ENCODE measurements at places on chromosomes 5 and 9.

GRCh38 chr5:171363846-171364245 is 23.8 kb upstream of the NPM1 start:
- DNase-seq = no peak

DNA sequence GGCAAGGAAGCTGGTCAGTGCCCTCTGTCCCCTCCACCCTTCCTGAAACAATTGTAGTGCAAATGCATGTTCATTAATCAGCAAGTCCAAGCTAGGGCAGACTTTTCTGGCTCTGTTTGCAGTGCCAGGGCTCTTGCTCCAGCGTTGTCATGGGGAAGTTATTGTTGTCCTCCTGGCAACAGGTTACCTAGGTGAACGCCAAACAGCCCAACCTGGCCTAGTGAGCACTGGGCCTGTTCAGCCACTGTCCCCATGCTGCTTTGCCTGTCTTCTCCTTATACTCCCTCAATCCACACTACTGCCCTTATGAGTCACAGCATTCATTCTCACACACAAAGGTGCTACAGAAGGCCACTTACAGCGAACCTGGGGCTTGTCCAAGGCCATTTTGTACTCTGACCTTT is 34.5 kb upstream of the GLIS3 start:
- no peak for DNase-seq

- no peak for DNase-seq
Measured at GRCh38 chr5:140243706-140244250, 59.1 kb downstream of the PFDN1 start.

DNA sequence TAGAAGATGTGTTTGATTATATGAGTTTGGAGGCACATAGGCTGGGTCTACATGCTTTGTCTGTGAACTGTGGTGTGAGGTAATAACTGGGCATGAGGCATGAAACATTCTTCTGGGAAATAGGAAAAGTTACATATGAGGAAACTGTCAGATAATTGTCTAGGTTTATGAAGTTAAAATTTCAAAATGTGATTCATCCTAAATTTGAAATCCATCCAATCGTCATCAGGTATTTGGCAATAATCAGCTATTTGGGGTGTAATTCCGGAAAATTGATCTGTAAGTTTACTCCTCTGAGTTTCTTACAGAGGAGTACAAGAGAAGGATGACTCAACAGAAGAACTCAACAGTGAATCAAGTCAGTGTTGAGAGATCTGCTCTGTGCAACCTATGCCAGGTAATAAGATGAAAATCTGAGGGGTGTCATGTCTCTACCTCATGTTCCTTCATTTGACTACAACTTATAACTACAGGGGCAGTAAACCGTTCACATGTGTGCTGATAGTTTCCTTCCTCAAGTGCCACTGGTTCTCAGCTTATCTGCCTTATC is 1171.6 kb upstream of the CDH18 start:
- no peak for DNase-seq

DNA sequence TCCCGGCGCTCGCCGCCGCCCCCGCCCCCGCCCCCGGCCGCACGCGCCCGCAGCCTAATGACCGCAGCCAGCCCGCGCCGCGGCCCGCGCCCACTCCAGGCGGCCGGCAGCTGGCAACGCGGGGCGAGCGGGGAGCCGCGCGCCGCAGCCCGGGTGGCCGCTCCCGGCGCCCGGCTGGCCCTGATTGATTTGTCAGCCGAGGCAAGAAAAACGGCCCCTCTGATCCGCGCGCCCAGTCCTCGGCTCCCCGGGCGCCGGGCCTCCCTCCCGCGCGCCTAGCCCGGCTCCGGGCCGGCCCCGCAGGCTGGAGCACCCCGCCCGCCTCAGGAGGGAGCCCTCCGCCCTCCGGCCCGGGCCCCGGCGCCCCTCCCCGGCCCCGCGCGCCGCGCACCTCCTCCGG is 11.9 kb upstream of the LHX2 start:
- DNase-seq = no peak

DNA sequence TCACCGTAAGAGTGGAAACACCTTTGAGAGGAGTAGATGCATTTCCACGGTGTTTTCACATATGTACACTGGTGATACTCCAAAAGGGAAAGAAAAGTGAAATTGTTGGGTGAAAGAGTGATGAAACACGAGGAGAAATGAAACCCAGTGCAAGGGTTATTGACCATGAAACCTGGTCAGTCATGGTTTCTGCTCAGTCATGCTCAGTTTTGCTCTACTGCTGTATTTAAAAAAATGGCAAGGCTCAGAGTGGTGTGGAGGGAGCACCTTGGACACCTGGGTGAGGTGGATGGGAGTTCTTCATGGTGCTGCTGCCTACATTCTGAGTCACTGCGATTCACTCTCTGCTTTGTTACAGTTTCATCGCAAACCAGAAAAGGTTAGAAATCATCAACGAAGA is 32.3 kb downstream of the NTRK2 start:
- DNase-seq = no peak

GRCh38 chr9:11269036-11269435 is 656.2 kb upstream of the PTPRD start:
- DNase-seq = no peak

GRCh38 chr5:149959406-149960236 is 937 bp upstream of the SLC26A2 start:
- peak; percentile 8 for DNase-seq

- no peak for DNase-seq
Measured at GRCh38 chr5:135869935-135870334, 25.7 kb downstream of the IL9 start.

GRCh38 chr5:55541056-55541635 is 6.4 kb upstream of the PLPP1 start:
- DNase-seq = no peak

DNA sequence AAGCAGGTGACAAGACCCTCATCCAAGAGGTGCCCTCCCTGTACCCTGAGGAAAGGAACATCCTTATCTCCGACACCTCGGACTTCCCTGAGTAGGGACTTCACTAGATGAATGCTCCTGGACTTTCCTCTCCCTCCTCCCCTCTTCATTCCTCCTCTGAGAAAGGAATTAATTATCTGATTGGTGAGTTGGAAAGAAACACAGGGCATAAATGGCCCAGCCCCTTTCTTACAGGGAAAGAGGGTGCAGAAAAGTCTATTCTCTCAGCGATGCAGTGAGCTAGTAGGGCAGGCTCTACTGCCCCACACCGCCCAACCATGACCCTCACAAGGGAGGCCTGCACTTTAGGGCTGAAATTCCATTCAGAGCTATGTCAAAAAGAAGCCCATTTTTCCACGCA is 87.5 kb downstream of the TTC39B start:
- no peak for DNase-seq

DNA sequence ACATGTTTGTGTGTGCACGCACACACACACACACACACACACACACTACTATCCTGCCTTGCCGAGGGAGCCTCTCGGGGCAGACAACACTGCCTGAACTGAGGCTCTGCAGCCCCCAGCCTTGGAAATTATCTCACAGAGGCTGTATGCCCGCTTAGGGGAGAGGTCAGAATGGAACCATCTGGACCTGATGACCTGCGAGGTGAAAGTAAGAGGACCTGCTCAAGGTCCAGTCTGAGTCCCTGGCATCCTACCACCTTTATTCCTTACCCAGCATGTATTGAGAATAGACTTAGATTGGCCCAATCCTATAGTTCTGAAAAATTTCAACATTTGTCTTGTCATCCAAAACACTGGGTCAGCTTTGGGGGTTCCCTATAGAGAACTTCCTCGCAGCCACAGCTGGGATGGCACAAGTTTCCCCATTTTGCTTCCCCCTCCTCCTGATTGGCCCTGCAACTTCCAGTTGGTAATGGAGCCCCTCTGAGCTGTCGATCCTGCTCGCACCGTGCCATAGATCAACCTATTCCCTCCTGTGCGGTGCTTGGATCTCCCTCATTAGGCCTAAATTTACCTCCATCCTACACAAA is 10.2 kb downstream of the MVB12B start:
- no peak for DNase-seq

DNA sequence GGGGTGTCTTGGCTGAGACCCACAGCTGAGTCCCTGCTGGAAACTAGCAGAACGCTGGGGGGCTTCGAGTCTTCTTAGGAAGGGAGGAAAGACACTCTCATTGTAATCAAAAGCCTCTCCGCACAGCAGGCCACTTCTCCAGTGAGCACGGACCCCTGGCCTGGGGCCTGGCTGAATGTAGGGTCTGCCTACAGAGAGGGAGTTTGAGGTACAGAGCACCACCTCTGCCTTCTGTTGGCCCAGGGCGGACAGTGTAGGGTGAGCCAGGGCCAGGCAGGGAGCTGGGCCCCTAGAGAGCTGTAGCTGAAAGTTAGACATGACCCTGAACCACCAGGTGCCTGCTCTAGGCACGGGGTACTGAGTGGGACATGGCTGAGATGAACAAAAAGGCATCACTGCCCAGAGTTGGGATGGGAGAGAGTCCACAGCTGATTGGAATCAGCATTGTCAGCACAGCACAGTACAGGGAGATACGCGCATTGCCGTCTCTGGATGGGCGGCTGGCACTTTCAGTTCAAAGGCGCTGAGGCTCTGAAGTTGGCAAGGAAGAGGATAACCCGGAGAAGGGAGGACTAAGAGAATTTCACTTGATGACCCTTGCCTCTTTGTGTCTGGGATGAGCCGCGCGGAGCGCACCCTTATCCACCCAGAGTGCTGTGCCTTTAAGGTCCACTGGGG is 363 bp upstream of the SLC25A48 start:
- no peak for DNase-seq

DNA sequence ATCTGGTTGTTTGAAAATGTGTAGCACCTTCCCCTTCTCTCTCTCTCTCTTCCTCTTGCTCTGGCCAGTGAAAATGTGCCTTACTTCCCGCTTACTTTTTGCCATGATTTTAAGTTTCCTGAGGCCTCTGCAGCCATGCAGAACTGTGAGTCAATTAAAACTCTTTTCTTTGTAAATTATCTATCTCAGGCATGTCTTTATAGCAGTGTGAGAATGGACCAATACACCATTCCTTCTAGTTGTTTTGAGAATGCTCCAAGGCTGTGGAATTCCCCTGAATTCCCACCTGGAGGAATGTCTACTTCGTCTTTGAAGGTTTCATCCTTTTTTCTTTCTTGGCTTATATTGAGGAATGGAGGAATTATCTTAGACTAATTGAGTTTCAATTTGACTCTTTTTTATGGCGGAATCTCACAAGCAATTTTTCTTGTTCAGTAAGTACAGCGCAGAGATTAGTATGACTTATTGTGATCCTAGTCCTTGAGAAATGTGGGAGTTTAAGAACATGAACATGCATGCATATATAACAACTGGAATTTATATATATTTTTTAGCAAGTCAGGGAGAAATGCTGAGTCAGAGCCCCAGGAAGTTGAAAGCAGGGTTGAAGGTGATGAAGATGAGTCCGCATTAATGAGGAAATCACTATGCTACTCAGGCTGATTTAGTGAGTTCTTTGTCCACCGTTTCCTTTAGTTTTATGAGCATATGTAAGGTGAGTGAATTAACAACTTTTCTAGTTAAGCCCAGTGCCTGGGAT is 488.1 kb upstream of the ADAMTS16 start:
- no peak for DNase-seq

GRCh38 chr9:81522716-81523551 is 166.4 kb downstream of the TLE1 start:
- DNase-seq = no peak

DNA sequence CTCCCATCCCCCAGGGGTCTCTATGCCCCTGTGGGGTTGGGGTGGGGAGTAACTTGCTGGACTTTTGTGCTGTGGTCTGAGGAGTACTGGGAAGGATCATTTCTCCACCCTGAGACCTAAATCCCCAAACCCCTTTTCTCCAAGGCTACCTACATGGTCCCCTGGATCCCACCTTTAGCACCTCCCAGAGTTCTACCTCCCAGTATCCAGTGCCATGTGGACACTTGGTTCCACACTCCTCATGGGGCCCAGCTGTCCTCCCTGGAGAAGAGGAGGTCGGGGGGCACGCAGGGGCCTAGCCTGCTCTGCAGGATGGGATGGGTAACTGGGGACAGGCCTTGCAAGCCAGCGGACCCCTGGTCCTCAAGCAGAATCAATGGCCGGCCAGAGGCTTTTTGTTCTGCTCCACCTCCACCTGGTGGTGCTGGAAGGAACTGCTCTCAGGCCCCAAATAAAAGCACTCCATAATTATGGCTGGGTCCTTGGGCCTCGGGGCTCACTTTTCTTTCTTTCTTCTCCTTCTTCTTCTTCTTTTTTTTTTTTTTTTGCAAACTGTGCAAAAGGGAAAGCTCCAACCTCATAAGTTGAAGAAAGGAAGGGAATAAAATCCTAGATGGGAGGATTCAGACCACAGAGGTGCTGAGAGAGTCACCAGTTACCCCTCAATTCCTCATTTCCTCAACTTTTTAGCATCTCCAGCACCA is 68.4 kb downstream of the PSD2 start:
- peak; percentile 38 for DNase-seq

DNA sequence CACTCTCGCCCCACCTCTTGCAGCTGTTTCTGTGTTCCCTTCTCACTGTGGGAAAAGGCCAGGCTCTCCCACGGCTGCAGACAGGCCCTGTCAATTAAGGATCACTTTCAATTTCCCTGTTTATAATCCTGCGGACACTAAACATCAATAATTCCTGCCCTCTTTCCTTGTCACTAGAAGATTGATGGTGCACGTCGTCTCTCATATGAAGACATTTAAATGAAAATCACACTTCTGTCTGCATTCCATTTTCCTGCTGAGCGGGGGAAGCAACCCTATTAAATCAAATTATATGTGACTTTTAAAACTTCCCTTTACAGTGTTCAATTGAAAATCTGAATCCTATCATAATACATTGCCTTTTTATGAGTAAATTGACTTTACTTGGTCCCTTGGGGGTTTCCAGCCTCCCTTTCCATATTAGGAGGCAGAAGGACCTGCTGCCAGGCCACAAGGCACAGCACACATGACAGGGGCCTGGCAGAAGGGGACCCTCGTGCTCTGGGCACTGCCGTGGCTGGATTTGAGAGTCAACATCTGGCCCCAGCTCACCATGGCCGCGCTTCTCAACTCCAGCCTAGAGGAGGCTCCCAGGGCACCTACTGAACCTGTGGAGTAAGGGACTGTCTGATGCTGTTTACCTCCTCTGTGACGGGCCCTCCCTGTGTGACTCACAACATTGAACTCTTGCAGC is 311.0 kb upstream of the IRX4 start:
- DNase-seq = no peak

DNA sequence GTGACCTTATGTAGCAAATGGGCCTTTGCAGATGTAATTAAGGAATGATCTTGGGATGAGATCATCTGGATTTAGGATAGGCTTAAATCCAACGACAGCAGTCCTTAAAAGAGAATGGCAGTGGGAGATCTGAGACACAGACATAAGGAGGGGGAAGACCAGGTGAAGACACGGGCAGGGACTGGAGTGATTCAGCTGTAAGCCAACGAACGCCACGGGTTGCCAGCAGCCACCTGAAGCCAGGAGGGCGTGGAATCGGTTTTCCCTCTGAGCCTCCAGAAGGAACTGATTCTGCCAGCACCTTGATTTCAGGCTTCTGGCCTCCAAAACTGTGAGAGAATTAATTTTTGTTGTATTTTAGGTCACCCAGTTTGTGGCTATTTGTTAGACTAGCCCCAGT is 218.6 kb upstream of the ANKRD55 start:
- DNase-seq = no peak

DNA sequence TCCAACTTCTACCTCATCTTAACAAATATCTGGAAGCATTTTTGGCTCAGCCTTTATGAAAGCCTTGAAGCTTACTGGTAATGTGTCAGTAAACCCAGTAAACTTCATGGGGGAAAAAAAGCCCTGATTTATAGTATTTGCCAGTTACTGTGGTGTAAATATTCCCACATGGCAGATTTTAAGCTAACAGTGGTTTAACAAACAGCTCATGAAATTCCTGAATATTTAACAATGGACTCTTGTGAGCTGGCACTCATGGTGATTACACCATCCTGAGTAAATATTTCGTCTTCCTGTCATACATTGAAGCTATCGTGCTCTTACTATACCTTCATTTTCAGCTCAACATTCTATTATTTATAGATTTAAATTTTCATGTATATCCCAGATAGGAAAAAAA is 57.0 kb upstream of the ACOT12 start:
- DNase-seq = no peak

GRCh38 chr5:158180407-158180806 is 321.5 kb upstream of the CLINT1 start:
- DNase-seq = no peak
